CD4-positive, alpha-beta T cell treated with Interleukin-6 at 100 ng/mL for 8 hours (primary cell): ENCODE measurements at places on chromosomes 1 and 21.

- DNase-seq = no peak
These were observed 28.2 kb upstream of the TMEM54 start for GRCh38 chr1:32929366-32929765.

GRCh38 chr21:14241297-14241696, 25.3 kb downstream of the RBM11 start:
- DNase-seq = no peak

GRCh38 chr21:39022863-39023693, 160.2 kb downstream of the PSMG1 start:
- DNase-seq = no peak

DNA sequence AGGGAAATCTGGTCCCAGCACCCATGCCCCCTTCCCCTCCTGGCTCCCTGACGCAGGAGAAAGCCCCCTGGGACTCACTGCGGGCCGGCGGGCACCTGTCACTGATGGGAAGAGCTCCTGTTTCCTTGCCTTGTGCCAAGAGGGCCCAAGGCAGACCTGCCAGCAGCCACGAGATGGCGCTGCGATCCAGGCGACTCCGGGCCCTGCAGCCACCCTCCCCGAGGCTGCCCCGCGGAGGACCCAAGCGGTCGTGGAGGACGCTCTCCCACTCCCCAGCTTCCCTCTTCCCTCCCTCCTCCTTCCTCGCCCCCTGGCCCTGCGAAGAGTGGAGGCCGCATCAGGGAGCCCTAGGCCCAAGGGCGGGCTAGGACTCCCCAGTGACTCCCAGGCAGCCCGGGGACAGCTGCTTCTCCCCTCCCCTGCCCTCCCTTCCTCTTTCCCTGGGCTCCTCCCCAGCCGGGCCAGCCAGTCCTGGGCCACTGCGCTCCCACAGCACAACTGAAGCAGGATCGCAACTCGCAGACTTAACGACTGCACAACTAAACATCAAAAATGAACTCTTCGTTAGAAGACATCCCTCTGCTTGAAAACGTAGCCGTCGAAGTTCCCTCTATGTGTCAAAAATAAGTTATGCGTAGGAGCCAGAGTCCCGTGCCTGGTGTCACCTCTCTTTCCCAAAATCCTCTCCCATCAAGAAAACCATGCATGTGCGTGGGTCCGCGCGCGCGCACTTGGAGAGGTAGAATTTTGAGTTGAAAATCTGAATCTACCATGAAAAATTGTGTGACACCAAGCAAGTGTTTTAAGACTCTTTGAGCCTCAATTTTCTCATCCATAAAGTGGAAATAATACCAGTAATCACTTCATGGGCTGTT, 34.2 kb downstream of the BATF3 start:
- DNase-seq = peak; percentile 72

DNA sequence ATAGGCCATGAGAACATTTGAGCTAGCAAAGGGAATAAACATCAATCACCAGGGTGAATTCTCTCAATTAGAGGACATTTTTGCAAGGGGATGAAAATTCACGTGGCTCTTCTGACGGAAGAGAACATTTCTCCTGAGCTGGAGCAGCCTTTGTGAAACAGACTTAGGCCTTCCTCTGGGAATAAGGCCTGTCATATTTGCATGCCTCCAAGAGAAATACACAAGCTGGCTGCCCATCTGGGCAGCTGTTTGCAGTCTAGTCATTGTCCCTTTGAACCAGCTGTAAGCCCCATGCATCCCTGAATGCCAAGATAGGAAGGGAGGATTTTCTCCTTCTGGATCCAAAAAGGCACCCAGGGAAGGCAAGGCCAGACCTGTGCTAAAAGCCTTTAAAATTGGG, 5.5 kb downstream of the LEMD1 start:
- DNase-seq = no peak

GRCh38 chr1:223843934-223844786, 1.6 kb downstream of the TP53BP2 start:
- DNase-seq = no peak

DNA sequence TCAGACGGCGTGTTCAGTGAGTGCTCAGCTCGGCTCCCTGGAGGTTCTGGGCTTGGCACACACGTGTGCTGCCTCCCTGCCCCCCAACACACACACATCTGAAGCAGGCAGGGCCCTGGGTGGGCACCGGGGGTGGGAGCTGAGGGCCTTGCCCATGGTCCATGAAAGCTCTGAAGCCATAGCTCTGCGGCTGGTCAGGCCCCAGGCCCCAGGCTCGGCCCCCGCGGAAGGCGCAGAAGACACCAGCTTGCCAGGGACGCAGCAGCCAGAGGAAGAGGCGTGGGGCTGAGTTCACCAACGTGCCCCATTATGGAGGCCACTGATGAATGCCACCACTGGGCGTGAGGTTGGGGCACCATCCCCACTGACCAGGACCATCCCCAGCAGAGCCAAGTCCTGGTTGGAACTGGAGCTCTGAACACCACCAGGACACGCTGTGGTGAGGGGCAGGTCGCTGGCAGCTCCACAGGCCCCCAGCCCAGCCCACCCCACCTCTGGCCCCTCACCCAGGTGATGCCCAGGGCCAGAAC, 4.2 kb downstream of the AURKAIP1 start:
- no peak for DNase-seq

DNA sequence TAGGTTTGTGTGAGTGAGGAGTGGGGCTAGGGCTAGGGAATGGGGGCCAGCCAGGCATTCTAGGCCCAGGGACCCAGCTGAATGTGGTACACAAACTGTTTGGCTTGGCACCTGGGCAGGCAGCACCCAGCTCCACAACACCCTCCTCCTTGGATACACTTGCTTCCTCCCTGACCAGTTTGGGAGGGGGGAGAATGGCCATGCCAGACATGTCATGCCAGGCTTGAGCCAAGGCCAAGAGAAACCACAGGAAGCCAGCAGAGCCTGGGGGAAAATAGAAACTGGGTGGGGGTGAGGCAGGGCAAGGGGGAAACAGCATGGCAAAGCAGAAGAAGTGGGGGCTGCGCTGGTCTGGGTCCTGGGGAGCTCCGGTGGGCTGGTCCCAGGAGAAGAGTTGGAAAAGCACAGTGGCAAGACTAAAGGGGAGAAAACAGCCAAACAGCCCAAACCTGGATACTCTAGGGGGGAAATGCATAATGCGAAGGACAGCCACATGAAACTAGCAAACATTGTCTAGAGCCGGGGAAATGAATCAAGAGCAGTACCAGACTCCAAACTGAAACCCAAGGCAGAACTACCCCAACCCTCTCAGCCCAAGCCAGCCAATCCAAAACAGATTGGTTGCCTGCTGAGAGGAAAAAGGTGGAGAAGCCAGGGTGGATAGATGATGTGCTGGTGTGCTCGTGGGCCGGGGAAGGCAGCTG, 47.9 kb downstream of the LGR6 start:
- no peak for DNase-seq

- DNase-seq = no peak
These were observed 15.9 kb downstream of the PDXK start for GRCh38 chr21:43734928-43735229.
